ENCODE measurements at places on chromosomes 1 and 21.
A peak's percentile ranks its signal among the peaks of the same experiment; 100 is the strongest.

- no peak for DNase-seq
These were observed 341.0 kb upstream of the NEGR1 start for GRCh38 chr1:72623299-72623708.

DNA sequence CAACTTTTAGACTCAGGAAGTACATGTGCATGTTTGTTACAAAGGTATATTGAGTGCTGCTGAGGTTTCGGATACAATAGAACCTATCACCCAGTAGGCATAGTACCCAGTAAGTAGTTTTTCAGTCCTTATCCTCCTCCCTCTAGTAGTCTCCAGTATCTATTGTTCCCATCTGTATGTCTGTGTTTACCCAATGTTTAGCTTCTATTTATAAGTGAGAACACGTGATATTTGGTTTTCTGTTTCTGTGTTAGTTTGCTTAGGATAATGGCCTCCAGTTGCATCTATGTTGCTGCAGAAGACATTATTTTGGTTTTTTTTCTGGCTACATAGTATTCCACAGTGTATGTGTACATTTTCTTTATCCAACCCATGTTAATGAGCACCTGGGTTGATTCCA, 47.2 kb upstream of the TSNAX start:
- no peak for DNase-seq

- DNase-seq, result no peak
These were observed 35.5 kb upstream of the IL20 start for GRCh38 chr1:206829875-206830274.

DNA sequence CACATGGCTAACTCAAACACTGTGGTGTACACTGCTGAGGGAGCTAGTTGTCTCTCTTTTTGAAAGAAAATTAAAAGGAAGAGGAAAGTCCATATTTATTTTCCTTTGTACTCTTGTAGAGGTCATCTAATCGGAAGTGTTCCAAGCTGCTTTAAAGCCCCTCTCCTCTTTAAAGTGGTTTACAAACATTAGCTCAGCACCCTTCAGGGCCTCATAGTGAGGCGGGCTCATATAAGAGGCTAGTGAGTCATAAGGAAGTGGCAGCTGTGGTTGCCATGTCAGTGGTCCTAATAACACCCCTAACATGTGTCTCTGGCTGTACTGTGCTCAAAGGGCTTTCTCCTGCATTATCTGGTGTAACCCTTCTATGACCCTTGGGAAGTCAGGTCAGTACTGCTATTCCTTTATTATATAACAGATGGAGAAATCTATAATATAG, 104.4 kb upstream of the SERBP1 start:
- DNase-seq, result no peak

GRCh38 chr1:208189716-208190115, 54.5 kb downstream of the PLXNA2 start:
- no peak for DNase-seq

DNA sequence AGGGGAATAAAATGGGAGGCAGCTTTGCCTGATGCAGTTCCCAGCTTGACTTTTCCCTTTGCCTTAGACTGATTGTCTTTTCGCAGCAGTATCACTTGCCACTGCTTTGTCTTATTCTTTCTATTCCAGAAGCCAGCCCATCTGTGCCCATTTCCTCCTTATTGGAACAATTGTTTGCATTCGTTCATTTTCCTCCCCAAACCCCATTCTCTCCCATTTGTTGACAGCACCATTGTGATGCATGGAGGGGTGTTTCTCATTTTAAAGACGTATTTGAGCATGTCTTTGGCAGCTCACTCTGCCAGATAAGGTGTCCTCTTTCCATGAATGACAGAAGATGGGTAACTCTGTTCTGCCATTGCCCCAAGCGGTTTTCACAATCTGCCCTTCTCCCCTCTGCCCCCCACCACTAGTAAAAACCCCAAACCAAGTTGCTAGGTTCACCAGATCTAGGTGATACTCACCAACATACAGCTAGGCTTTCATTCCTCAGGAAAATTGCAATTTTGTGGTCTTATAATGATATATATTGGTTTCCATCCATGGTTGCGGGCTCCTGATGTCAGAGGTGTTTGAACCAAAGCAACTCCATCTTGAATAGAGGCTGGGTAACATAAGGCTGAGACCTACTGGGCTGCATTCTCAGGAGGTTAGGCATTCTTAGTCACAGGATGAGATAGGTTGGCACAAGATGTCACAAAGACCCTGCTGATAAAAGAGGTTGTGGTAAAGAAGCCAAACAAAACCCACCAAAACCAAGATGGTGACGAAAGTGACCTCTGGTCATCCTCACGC, 30.8 kb downstream of the SERBP1 start:
- no peak for DNase-seq

DNA sequence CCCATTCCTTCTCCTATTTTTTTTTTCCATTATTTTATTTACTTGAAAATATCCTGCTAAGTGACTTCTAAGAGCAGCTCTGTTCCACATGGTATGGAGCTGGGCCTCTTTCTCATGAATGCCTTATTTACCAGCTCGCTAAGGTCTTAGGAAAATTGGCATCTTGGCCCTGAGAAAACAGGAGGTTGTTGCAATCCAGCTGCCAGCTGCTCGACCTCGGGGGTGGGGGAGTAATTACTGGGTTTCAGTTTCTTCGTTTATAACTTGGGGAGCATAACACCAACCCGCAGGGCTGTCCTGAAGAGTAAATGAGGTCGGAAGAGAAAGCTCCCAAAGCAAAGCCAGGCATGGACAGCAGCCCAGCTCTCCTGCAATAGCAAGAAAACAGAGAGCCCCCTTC, 176.3 kb downstream of the AJAP1 start:
- no peak for DNase-seq

DNA sequence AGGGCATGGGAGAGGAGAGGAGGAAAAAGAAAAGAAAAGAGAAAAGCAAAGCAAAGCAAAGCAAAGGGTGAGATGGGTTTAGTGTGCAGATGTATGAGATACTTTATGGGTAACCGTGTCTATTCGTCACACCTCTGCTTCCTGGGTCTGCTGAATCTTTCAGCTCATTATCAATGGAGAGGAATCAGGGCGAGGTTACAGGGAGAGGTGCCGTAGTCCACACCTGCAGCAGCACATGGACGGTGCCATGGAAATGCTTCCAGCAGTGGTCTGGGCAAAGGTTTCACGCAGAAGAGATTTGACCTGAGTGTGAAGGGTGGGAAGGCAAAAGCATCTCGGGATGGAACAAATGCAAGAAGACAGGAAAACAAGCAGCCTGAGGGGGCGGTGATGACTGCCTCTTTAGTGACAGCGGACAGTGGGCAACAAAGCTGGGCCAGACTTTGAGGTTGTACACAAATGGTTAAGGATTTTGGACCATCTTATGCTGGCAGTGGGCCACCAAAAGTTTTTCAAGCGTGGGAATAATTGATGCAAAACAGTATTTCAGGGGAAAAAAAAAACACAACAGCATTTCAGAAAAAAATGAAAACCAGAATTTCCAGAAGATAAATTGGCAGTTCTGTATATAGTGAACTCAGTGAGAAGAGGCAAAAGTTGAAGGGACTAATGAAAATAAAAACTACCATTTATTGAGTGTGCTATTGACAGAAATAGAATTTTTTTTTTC, 19.5 kb upstream of the SRP9 start:
- peak; percentile 30 for DNase-seq

DNA sequence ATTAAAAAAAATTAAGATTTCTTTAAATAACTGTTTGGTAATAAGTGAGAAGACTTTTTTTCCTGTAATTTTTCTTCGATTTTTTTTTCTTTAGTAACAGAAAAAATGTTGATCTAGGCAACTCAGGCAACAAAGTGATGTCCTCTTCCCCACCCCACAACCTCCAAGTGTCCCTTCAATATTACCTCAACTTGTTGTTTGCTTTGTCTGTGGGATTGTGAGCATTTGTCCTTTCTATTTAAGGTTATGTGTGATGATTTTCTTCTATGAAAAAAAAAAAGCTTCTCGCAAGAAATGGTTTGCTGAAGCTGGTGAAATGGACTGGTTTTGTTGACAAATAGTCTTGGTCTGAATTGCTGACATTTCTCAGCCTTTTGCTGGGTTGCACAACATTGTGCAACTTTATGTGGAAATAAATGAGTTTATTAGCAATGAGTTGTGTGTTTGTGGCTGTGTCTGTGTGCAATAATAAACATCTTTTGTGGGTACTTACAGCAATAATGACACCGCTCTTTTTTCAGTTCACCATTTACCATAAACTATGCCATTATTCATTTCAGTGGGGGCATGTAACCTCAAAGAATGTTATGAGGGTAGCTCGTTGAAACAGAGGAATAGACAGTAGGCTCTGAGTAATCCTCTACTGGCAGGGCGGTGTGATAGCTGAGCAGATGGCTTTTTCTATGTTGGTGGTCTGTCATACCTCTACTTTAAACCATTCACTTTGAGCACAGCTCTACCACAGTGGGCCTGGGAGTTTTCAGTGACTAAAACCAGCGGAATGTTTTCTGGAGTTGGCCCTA, 218.4 kb downstream of the HLX start:
- no peak for DNase-seq

GRCh38 chr1:156516821-156517220, 16.2 kb upstream of the MEF2D start:
- DNase-seq, result no peak

GRCh38 chr1:153610334-153610733, 2.6 kb downstream of the S100A16 start:
- DNase-seq, result no peak

- DNase-seq, result no peak
These were observed 50.7 kb downstream of the KLHDC7A start for GRCh38 chr1:18531503-18531845.

GRCh38 chr1:94716965-94717364, 103.2 kb upstream of the SLC44A3 start:
- no peak for DNase-seq

GRCh38 chr1:40563266-40563665, 31.8 kb downstream of the ZNF684 start:
- no peak for DNase-seq

GRCh38 chr1:247390996-247391395, 25.0 kb upstream of the NLRP3 start:
- no peak for DNase-seq

DNA sequence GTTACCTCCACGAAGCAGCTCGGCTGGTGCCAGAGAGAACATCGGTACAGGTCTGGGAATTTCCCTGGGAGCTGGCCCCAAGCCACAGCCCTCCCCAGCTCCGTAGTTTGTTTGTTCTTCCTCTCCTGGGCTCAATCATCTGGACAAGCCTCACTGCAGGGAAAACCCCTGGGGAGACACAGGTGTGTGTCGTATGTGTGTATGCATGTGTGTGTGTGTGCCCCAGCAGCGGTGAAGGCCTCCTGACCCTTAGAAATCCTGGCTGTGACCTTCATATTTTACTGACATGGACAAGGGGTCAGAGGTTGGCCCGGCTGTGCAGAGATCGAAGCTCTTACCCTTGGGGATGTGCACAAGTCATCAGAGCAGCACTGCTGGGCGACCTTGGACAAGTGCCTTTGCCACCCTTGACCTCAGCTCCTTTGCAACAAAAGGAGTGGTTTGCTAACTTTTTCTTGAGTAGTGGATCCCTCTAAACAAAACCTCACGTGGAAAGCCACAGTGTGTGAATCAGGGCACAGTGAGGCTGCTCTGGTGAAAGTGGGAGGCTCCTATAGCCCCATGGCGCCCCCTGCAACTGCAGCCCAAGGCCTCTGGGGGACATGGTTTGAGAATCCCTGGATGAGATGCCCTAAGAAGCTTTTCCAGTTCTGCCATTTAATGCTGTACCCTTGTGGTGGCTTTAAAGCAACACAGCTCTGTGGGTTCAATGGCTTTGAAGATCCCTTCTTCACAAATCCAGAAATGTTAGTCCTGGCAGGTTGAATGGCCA, 12.3 kb upstream of the IL22RA1 start:
- DNase-seq, result no peak

DNA sequence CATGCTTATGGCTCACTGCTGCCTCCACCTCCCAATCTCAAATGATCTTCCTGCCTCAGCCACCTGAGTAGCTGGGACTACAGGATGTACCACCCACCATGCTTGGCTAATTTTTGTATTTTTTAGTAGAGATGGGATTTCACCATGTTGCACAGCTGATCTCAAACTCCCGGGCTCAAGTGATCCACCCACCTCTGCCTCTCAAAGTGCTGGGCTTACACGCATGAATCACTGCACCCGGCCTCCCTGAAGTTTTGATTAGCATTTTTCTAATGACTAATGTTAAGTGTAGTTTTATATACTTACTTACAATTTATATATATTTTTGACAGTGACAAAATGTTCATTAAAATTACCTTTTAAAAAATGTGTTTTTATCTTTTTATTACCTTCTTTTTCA, 41.1 kb downstream of the ZNF678 start:
- no peak for DNase-seq

GRCh38 chr1:86450847-86451246, 17.9 kb upstream of the CLCA1 start:
- DNase-seq, result no peak

- DNase-seq, result no peak
These were observed 7.2 kb upstream of the CRABP2 start for GRCh38 chr1:156712626-156713025.

- DNase-seq, result no peak
These were observed 33.5 kb upstream of the KLF17 start for GRCh38 chr1:44084998-44085675.

- no peak for DNase-seq
These were observed 240.4 kb downstream of the PTGER3 start for GRCh38 chr1:70807088-70807664.

DNA sequence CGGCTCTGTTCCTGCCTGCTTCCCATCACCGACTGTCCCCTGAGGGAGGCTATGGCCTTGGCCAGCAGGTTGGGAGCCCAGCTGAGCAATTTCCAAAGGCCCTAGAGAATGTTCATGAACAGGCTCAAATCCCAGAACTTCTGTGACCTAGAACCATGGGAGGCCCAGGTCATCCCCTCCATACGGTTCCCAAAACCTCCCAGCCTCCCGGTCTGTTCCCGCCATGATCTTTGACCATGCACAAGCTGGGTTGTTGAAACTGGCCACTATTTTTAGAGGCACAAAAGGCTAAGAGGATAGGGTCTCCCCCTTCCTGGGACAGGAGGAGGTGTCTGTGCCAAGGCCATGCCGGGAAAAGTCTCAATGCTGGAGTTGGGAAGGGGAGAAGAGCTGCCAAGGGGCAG, 27.5 kb downstream of the EPHA2 start:
- DNase-seq, result no peak

GRCh38 chr1:54540582-54541295, 7.3 kb upstream of the ACOT11 start:
- DNase-seq, result peak; percentile 48

GRCh38 chr1:31701091-31701736, 2.6 kb downstream of the COL16A1 start:
- DNase-seq, result peak; percentile 97

DNA sequence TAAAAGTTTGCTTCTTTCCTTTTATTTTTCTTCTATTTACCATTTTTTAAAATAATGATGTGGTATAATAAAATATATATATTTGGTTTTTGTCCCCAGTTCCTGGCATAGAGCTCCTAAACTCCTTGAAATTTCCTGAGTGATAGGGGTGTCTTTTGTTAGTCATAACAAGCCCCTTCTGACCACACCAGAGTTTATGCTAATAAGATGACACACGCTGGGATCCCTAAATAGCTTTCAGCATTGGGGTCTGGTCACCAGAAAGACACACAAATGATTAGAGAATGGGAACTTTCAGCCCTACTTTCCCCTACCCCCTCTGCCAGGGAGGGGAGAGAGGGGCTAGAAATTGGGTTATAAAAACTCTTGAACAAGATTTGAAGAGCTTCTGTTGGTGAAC, 56.2 kb downstream of the COL24A1 start:
- DNase-seq, result no peak
